ENCODE measurements at places on chromosomes 3 and 15.

DNA sequence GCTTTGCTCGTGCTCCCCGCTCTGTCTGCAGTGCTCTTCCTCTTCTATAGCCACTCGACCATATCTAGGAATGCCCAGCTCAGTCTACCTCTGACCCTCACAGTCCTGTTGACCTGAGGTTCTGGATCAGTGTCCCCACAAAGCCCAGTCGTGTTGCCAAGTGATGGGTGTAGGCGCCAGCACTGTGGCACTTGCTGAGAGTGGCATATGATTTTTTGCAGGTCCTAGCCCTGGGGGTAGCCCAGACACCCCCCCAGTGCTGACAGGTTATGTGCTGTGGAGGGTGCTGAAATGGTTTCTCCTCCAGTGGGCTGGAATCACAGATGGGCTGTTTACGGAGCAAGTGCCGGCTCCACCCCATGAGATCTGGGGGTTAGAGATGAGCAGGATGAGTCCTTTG is 32.5 kb downstream of the ACAD9 start:
- no peak for DNase-seq

DNA sequence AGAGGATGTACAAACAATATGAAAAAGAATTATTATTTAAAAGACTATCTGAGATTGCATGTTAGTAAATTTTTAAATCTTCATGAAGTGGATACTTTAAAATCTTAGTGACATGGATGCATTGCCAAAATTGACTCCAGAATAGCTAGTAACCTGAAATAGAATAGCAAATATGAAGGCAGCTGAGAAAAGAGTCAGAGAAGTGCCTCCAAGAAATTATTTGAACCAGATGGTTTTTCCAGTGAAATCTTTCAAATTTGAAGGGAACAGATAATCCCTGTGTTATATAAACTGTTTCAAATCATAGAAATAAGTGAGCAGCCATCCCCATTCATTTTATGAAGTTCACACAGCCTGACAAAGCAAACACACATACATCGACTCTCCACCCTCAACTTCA is 29.6 kb downstream of the FSIP1 start:
- DNase-seq, result no peak

DNA sequence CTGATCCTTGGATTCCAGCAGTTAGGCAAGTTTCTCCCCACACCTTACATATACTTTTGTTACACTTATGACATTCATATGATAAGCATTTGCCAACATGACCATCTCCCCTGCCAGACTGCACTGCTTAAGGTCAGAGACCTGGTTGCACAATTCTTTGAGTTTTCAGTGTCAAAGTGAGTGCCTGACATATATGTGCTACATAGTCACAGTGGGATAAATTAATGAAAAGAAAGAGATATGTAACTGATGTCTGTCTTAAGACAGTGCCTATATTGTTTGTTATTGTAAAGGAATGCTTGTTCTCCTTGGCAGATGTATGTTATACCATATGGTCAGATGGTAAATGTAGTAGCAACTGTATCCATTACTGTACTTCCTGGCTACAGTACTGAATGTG is 3.5 kb upstream of the DCUN1D1 start:
- no peak for DNase-seq

GRCh38 chr15:47736143-47736786 is 19.0 kb downstream of the SEMA6D start:
- no peak for DNase-seq

DNA sequence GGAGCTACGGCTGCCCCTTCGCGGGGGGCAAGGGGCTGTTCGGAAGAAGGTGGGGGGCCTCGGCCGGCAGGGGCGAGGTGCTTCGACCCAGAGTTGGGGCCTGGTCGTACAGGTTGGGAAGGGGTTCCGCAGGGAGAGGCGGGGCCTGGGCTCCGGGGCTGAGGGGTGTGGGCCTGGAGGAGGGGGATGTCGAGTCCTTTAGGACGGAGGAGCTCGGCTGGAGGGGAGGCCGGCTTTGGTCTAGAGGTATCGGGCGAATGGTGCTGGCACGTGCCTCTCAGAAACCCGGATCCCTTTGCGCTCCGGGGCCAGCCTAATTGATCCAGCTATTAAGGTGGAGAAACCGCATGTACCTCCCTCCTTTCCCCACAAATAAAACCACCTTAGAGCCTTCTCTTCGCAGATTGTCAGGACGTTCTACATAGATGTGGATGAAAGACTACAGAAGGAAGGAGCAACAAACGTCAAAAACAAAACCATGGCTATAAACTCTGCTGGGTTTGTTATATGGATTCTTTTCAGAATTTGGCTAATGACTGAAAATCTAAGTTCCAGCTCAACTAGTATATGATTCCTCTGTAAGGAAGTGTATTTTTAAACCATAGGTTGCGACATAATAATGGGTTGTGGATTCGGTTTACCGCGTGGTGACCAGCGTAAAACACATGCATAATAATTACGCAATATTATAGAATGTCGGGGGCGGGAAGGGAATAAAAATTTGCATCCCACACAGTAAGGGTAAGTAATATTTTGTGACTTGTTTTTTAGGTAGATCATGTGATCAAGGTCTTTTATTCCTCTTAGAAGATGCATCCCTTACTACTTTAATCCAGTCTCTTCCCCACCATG is 644 bp upstream of the NGLY1 start:
- DNase-seq, result no peak

DNA sequence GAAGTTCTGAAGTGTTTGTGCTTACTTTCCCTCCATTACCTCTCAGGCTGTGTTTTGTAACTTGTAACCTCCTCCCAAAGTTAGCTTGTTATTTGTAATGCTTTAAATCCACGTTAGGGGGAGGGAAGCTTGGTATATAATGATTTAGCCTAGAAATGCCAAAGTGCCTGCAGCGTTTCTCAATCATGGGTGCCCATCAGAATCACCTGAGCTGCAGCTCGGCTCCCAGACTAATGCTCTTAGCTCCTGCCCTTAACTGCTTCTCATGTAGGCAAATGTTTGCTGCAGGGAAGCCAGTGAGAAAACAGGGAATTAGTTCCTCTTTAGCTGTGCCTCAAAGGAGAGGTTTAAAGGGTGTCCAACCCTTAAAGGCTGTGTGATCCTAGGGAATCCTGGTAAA is 219.2 kb upstream of the NAALADL2 start:
- DNase-seq, result no peak

GRCh38 chr3:23811919-23812318 is 6.2 kb downstream of the UBE2E1 start:
- DNase-seq, result no peak

DNA sequence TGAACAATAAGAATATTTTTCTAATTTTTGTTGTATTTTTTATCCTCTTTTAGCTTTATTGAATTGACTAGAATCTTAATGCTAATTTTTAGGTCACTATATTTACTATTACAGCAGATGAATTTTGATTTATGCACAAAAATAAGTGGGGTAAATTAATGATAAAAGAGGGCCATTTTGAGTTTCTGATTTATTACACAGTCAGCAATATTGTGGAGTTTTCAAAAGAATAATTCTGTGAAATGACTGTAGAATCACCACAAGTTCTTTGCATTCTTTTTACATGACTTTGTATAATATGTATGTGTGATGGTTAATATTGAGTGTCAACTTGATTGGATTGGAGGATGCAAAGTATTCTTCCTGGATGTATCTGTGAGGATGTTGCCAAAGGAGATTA is 812.4 kb upstream of the DPPA4 start:
- DNase-seq, result no peak

GRCh38 chr3:150721285-150722130 is 17.8 kb upstream of the ERICH6 start:
- no peak for DNase-seq

GRCh38 chr3:105904251-105904650 is 35.4 kb upstream of the CBLB start:
- no peak for DNase-seq

DNA sequence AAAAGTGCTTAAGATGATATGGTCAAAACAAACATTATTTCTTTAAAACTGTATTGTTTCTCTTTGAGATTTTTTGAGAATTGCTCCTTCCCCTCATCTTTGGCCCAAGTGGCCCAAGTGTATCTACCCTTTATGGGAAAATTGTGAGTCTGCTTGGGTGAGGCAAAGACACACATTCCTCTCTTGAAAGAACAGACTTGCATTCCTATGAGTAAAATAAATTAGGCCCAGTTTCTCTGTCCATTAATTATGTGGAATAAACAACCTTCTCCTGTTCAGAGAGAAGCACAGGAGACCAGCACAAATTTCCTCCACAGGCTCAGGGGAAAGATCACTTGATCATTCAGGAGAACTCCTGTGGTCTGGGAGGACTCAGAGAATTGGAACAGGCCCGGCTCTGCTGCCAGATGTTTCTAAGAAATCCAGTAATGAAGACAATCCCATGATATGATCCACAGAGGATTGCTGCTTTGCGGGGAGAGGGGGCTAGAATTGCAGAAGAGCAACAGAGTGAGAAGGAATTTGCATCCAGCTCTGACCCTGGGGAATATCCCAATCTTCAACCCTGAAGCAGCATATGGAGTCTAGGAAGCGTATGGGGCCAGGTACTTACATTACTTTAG is 53.8 kb upstream of the BOC start:
- no peak for DNase-seq

DNA sequence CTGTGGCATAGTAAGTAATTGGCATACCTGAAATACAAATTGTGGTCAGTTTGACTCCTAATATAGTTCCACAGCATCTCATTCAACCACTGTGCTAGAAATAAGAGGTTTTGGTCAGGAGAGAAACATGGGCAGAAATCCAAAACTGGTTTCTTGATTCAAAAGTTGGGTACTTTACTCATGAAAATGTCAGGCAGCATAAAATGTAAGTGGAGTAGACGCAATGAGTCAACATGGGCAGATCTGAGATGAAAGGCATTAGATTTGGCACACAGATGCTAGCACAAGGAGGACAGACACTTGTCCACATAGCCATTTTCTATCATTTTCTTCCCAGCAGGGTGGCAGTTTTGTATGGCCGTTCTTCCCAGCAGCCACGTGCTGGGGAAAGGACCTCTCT is 255.8 kb upstream of the CDIN1 start:
- no peak for DNase-seq

DNA sequence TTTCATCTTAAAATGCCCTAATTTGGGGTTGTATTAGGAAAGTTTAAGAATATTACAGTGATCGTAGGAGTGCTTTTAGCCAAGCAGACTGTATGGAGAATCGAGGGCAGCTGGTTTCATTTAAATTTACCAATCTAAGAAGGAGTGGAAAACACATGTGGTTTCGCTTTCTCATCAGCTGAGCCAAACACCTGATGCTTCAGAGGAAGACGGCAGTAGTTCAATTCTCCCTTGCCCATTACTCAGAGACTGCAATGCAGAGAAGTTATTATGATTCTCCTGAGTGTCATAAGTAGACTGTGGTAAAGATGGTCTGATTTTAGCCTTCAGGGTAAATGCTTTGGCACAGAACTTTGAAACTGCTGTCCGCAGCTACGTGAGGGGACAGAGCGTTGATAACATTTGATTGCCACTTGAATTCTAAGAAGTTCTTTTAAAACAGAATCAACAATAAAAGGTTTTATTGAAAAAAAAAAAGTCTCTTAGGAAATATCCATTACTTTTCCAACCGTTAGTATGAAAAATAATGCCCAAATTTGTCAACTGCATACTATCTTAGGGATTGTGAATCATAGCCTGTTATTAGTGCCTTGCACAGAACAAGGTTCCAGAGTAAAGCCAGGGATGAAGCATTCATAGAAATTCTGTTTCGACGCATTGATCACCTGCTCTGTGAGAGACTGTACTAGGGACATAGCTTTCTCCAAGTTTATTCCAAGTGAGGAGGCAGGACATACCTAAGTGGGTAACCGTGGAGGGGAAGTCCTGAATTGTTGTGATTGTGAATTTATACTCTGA is 25.6 kb downstream of the LYSMD4 start:
- no peak for DNase-seq

GRCh38 chr15:70323111-70323851 is 225.6 kb upstream of the TLE3 start:
- no peak for DNase-seq

- no peak for DNase-seq
Observed at GRCh38 chr3:190089711-190090110, 31.0 kb downstream of the P3H2 start.

DNA sequence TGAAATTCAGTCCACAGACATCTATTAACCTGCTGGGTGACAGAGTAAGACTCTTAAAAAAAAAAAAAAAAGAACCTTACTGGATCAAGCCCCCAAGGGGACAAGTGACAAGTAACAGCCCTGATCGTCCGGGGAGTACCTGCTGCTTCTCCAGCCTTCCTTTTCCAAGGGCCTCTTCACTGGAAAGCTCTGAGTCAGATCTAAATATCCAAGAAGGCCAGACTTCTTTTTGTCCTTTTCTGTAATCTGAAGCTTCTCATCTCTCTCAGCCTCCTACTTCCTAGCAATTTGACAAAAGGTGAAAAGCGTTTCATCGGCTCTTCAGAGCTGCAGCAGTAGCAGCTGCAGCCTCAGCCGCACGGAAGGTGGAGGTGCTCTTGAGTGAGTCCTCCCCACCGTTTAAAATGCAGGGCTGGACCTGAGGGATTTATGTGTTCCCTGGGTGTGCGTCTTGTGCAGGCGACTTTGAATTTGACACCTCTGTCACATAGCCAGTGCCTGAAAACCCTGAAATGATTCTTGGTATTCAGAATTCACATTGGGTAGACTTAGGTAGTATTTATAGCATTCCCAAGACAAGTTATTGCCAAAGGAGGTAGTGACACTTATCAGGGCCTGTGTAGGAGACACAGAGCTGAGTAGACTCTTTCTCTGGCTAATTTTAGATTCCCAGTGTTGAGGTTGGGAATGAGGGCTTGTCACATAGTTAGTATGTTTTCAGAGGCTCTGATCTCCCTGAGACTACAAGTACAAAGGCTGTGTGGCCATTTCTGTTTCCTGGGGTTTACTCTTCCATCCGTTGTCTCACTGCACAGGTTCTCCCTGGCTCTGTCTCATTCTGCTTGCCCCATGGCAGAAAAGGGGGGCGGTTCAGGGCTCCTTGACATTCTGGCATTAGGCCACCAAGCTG is 291.2 kb upstream of the C2CD4B start:
- no peak for DNase-seq

- DNase-seq, result peak; percentile 22
Observed at GRCh38 chr15:85044251-85044853, 62.7 kb downstream of the PDE8A start.

DNA sequence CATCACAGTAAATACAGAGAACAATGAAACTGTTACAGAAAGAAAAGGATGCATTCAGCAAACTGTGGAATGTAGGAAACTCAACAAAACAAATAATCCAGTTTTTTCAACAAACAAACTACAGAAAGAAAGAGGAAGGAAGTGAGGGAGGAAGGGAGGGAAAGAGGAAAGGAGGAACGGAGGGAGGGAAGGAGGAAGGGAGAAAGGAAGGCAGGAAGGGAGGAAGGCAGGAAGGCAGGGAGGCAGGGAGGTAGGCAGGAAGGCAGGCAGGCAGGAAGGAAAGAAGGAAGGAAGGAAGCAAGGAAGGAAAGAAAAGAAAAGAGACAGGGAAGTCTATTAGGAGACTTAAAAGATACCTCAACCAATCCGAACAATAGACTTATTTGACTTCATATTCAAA is 135.7 kb downstream of the EFHB start:
- no peak for DNase-seq

GRCh38 chr3:42226470-42227425 is 39.2 kb downstream of the CCK start:
- DNase-seq, result no peak
